ENCODE measurements at places on chromosomes 12 and 14.
A peak's percentile ranks its signal among the peaks of the same experiment; 100 is the strongest.

DNA sequence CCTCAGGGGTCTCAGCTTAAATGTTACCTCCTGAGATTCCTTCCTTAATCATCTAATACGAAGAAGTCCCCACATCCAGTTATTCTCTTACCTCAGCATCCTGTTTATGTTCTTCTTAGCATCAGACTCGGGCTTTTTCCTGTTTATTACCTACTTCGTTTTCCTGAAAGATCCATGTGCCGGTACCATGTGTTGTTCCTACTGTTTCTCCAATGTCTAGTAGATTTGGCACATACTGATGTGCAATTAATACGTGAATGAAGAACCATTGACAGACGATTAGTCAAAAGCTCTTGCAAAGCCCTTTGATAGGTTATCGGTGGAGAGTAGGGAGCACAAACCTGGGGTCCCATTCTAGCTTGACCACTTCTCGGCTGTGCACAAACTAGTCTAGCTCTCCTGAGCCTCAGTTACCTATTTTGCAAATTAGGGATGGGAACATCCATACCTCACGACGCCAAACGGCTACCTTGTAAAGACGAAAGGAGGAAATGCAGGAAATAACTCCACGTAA is 735 bp upstream of the MAPKAPK5 start:
- no peak for DNase-seq

- no peak for DNase-seq
Observed at GRCh38 chr14:67440513-67440912, 28.5 kb upstream of the PLEK2 start.

- peak; percentile 17 for DNase-seq
Observed at GRCh38 chr14:32329146-32329545, at the start of gene AKAP6. Gene AKAP6 (plus strand): TSS chr14:32329298. CDS start chr14:32433494, 104,196 bp downstream.

DNA sequence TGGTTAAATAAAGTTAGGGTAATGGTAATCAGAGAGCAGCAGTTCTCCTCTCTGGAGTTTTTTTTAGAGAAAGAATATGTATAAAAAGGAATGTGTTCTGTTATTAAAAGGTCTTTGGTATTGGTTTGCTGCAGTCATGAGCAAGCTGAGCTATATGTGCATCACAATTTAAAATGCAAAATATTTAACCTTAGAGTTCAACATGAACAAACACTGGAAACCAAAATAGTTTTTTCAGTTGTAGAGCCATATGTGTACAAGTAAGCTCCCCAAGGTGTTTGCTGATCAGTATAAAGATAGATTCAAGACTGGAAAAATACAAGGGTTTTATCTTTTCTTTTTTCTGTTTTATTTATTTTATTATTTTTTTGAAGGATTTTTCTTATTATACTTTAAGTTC is 245.0 kb downstream of the NUBPL start:
- no peak for DNase-seq

DNA sequence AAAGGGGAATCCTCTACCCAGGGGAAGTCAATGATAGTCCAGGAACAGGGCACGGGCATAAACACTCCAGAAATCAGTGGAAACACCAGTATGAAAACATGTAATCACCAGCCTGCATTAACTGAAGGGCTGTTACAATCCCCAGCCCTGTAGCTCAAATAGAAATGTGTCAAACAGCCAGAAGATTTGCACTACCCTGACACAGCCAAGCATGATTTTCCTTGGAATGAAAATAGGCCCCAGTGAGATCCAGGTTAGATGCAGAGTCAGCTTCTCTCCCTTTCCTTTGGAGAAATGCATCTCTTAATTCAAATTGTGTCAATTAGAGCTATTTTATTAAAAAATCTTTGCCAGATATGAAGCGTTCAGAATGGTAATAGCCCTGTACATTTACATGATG is 158.1 kb downstream of the RPS29 start:
- DNase-seq, result no peak

GRCh38 chr12:81330480-81330879 is 252.6 kb downstream of the ACSS3 start:
- no peak for DNase-seq

- no peak for DNase-seq
Observed at GRCh38 chr12:6080149-6081045, 44.1 kb downstream of the VWF start.

- DNase-seq, result peak; percentile 41
Observed at GRCh38 chr12:42706321-42706720, 116.8 kb upstream of the PRICKLE1 start.

- no peak for DNase-seq
Observed at GRCh38 chr14:61877035-61877390, 114.8 kb downstream of the SNAPC1 start.

DNA sequence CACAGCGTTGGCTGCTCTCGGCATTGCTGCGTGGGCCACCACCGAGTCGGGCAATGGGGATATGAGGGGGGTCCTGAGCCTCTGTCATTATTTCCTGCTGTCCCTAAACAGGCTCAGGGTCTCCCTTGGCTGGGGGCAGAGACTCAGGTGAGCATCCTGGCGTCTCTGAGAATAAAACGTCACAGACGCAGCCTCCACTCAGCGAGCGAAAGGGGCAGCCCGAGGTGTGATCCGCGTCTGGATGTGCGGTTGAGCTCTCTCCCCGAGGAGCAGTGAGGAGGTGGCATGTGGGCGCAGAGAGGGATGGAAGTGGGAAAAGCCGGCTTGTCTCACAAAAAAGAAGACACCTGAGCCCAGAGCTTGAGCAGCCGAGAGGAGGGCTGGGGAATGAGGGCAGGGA is 62.6 kb downstream of the GALNT9 start:
- no peak for DNase-seq

GRCh38 chr12:4169959-4170358 is 103.6 kb upstream of the CCND2 start:
- DNase-seq, result no peak

DNA sequence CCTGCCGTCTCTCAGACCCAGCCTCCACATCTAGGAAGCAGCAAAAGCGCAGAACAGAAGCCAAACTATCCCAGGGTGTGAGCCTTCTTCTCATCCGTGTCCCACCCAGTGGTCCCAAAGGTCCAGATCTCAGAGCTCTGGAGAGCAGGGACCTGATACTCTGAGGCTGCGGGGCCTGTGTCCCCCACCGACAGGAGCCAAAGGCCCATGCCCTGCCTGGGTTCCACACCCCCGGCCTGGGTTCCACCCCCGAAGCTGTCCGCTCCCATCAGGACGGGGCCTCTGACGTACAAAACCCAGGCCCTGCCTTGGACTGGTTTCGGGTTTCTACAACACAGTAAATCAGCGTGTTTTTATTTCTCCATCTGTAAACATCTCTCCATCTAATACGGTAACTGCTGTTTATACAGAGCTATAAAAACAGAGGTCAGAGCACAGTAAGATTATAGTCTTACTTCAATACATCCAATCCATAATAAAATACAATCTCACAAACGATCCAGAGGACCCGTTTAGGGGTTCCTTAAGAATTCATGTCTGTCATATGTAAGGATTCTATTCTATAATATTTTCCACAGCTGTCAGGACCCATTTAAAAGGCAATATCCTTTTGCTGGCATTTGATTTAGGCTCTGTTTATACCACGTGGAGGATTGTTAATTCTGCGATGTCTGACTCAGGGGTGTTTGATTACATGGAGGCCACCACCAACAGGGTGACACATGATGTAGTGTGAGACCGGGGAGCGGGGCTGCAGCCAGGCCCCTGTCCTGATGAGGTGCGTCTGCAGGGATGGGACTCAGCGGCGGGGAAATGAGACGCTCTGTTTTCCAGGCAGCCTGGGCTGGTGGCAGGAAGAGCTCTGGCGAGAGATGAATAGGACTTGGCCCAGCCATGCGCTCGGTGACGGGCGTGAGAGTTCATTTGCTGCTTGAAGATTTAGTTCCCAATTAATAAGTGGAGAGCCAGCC is 110.3 kb downstream of the DICER1 start:
- no peak for DNase-seq

GRCh38 chr14:67971627-67972625 is 152.3 kb downstream of the RAD51B start:
- DNase-seq, result no peak

DNA sequence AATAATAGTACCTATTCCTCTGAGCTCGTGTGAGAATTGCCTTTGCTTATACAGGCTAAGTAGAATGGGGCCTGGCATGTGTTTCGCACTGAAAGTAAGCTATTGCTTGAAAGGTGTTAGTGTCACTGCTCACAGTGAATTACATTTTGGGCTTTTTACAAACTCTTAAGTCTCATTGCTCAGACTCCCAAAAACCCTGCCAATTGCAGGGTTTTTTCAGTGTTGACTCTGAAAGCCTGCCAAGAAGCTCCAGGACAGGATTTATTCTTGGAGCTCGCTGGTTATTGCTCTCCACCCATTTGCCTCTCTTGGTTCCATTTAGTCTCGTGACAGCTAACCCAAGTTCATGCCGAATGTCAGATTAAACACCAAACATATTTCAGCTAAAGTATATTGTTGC is 39.8 kb downstream of the NOPCHAP1 start:
- DNase-seq, result peak; percentile 75

- DNase-seq, result peak; percentile 32
Observed at GRCh38 chr12:9951026-9951675, 19.0 kb upstream of the CLEC2A start.

- DNase-seq, result no peak
Observed at GRCh38 chr12:106064721-106065021, 74.1 kb downstream of the NUAK1 start.

GRCh38 chr12:114302606-114303315 is 103.2 kb downstream of the TBX5 start:
- DNase-seq, result no peak

DNA sequence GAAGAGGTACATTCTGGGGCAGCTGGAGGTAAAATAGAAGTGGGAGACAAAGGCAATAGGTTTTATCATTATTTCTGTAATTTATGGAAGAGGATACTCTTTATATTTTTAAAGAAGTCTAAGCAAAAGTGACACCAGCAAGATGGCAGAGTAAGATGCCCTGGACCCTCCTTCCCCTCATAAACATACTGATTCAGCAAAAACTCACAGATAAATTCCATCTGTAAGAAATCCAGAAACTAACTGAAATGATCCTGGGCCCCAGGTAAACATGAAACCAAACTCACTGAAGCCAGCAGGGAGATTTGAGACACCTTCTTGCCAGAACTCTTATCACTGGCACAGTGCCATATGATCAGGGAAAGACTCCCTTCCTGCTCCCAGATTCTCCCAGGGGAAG is 79.9 kb downstream of the GCH1 start:
- DNase-seq, result no peak

DNA sequence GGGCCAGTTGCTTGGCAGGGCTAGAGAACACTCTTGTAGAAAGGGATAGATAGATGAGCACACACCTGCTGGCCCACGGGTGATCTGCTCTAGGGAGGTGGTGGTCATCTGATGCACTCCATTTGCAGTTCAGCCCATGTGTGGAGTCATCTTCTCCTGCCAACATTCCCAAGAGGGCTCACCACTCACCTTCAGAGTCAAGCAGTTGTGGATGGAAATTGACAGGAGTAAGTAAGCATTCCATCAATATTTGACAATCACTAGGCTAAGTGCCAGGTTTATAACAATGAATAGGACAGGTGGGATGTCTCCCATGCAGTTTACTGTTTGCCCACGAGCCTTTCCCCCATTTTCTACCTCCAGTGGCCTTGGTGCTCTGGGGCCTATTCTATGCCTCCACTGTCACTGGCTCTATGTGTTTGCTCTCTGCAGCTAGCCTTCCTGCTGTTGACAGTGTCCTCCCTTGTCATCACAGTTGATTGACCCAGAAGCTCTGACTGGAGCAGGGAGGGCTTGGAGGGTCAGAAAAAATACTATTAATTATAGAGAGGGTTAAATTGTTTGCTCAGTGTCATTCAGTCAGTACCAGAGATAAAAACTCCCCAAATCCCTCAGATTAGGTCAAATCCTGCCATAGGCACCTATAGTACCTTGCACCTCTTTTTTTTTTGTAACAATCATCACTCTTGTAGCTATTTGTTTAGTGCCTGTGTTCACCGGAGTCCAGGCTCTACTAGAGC is 134.6 kb upstream of the PZP start:
- DNase-seq, result no peak

DNA sequence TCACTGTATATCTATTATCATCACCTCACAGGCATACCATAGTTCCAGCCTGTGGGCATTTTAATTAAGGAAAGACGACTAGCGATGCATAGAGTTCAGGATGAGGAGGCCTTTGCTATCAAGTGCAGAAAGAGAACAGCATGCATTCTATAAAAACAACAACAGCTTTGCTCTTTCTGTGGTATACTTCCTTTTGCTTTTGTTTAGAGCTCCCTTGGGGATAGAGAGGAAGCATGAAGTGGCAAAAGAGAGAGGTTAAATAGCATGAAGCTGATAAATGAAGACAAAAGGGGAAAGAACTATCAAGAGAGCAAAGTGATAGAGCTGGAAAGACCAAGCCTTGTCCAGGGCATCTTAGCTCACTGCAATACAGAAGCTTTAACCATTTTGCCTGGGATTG is 23.5 kb downstream of the IFNG-AS1 start:
- DNase-seq, result peak; percentile 25

- DNase-seq, result no peak
Observed at GRCh38 chr14:69963966-69964365, 84.8 kb downstream of the SMOC1 start.

DNA sequence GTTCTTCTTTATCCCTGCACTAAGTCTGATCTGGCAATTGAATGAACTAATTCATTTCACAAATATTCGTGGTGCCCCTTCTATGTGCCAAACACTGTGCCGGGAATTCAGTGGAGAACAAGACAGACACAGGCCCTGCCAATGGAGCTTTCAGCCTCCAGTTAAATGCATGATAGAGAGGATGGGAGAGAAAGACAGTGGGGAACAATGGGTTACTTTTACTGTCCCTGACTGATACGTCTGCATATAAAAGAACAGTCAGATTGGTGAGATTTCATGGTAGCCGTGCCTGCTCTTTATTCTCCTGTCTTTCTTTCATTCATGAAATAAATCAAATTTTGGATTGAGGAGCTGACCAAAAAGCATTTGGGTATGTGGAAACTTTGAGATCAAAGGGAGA is 78.5 kb downstream of the TMEM117 start:
- DNase-seq, result no peak

DNA sequence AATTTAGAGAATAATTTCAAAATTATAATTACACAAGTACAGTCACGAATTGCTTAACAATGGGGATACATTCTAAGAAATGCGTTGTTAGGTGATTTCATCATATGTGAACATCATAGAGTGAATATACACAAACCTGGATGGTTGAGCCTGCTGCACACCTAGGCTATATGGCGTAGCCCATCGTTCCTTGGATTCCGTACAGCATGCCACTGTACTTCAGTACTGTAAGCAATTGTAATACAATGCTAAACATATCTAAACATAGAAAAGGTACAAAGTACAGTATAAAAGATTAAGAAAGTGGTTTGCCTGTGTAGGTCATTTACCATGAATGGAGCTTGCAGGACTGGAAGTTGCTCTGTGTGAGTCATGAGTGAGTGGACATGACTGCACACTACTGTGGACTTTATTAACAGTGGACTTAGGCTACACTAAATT is 286.2 kb downstream of the CACNA1C start:
- peak; percentile 63 for DNase-seq

DNA sequence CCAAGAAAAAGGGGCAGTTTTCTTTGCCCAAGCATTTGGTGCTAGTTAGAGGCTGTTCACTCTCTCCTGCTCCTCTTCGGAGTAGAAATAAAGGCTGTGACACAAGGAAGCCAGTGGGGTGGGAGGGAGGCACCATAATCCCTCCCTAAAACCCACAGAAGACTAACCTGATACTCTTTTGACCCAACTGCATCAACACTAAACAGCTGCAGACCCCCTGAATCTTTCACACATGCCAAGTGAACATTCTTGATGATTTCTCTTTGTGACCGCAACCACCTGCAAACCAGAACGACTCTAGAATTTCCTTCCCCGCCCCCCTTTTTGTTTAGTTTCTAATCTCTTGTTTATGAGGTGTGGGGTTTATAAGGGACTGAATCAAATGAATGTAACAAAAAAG is 175.8 kb upstream of the BCL2L14 start:
- no peak for DNase-seq

GRCh38 chr14:45133683-45134050 is 614 bp downstream of the FKBP3 start:
- DNase-seq, result no peak

Data from AG10803 (cell line).